SK-MEL-5 (cell line): ENCODE measurements at places on chromosomes 1 and 21.
A peak's percentile ranks its signal among the peaks of the same experiment; 100 is the strongest.

DNA sequence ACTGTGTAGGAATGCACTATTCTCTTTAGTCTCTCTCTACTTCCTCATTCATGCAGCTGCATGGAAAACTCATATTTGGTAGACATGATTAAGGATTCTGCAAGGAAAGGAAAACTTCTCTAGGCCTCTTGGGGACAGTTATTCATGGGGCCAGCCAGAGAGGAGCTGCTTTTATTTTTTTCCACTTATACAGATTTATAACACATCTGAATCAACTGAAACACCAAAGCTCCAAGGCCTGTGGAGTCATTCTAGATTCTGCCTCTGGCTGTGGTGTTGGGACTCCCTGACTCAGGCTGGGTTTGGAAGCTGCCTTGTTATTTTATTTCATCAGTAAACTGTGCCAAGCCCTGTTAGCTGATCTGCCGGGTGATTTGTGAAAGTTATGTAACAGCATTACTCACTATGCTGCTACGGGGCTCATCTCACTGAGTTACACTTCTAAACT is 83.9 kb upstream of the EDEM3 start:
- no peak for DNase-seq

DNA sequence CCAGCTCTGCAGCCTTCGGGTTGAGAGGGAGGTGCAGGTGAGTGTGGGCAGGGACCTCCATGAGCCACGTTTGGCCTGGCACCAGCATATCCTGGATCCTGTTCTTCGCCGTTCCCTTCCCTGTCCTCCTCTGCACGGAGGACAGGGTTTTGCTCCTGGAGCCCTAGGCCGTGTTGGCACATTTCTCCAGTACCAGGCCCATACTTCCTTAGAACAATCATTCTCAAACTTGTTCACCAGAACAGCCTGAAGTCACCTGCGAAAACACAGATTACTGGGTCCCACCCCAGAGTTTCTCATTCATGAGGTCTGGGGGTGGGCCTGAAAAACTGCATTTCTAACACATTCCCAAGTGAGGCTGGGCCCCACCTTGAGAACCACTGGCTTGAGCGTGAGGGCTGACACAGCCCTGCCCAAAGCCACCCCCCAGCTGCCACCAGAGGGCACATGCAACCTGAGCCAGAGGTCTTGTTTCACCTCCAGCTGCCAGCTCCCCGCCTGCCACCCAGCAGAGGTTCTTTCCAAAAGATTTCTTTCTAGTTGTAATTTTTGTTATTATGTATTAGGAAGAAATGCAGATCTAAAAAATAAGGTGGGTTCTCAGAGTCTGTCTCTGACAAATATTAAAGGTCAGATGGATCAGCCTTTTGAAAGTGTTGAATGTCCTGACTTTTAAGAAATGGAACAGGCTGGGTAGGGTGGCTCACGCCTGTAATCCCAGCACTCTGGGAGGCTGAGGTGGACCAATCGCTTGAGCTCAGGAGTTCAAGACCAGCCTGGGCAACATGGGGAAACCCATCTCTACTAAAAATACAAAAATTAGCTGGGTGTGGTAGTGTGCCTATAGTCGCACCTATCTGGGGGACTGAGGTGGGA is 39.6 kb upstream of the LDLRAP1 start:
- peak; percentile 46 for DNase-seq

- DNase-seq, result no peak
Observed at GRCh38 chr1:170732252-170732588, 68.3 kb downstream of the PRRX1 start.

DNA sequence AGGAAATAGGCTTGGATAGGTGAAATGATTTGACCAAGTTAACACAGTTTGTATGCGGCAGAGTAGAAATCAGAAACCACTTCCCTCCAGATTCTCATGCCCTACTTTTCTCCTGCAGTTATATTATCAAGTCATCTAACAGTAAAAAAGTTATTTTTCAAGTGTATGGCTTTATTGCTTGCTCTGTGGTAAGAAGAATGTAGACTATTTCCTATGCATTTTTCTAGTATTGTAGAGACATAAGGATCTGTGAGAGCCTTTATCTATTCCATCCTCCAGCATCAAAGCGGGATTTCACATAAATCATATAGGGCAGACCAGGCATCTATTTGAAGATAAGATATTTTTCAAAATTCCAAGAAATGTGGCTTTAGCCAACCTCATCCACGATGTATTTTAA is 208.5 kb downstream of the TTLL7 start:
- DNase-seq, result no peak

- DNase-seq, result no peak
Observed at GRCh38 chr1:201625226-201625761, 86.4 kb downstream of the NAV1 start.
